Osteocyte (in vitro differentiated cells): ENCODE measurements at places on chromosomes 7 and 10.

DNA sequence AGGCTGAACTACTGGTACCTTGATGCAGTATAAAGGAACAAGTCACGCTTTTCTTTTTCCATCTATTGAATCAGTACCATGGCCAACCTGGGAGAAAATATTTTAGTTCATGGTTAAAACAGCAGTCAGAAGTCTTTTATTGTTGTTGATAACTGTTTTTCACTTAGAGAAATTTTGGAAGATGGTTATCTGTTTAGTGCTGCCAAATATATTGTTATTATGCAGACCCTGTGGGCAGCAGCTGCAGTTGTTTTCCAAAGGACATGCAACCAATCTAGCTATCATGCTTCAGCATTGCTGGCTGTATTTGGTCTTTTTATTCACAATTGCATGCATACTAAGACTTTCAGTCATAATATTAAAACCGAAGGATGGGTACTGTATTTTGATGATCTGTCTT, 169.5 kb downstream of the BBS9 start:
- no peak for DNase-seq

DNA sequence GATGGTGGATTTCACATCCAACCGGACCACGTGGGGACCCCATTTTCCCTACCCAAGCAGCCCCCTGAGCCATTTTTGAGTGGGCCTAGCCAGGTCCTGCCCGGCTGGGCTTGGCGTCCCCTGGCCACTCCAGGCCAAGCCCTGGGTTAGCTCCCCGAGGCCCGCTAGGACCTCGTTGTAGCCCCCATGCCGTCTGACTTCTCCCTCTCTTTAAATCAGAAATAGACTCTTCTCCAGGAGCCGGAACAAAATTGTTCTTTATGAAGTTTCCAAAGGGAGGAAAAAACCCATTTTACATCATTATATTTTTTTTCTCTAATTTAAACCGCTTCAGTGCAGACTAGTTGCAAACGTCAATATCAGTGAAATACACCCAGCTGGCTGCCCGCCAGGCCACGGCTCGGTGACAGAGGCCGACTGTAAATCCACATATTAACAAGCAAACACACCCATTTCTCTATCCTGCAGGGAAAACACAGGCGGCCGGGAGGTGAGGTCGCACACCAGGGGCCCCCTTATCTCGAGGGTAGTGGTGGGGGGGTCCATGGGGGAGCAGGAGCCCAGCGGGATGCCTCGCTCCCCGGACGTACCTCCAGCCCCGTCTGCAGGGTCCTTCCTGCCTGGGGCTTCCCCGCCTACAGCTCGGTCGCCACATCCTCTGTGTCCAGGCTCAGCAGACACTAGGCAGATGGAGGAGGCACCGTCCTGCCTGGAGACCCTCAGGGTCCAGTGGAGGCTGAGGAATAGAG, 72.7 kb downstream of the ELFN1 start:
- no peak for DNase-seq

- DNase-seq, result no peak
Observed at GRCh38 chr7:26513948-26514347, 222.3 kb downstream of the SNX10 start.

- no peak for DNase-seq
Observed at GRCh38 chr10:93566435-93567276, at the start of gene FFAR4. FFAR4 (plus strand) TSS chr10:93566665; CDS start chr10:93566721, 56 bp downstream.

DNA sequence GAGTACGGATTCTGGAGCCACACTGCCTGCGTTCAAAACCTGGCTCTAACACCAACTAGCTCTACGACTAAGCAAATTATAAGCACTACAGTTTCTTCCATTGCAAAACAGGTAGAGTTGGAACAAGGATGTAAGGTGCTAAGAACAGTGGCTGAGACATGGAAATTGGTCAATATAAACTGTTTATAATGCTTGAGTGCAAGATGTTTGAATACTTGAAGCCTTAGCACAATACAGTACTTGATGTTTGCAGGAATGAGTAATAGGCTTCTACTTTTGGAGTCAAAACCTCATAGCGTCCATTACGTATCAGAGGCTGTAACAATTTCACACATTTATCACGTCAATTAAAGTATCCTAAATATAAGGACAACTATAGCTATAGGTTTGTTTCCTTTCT, 6.9 kb downstream of the NT5C2 start:
- DNase-seq, result no peak

GRCh38 chr10:126504761-126505112, 116.5 kb upstream of the ADAM12 start:
- DNase-seq, result no peak

DNA sequence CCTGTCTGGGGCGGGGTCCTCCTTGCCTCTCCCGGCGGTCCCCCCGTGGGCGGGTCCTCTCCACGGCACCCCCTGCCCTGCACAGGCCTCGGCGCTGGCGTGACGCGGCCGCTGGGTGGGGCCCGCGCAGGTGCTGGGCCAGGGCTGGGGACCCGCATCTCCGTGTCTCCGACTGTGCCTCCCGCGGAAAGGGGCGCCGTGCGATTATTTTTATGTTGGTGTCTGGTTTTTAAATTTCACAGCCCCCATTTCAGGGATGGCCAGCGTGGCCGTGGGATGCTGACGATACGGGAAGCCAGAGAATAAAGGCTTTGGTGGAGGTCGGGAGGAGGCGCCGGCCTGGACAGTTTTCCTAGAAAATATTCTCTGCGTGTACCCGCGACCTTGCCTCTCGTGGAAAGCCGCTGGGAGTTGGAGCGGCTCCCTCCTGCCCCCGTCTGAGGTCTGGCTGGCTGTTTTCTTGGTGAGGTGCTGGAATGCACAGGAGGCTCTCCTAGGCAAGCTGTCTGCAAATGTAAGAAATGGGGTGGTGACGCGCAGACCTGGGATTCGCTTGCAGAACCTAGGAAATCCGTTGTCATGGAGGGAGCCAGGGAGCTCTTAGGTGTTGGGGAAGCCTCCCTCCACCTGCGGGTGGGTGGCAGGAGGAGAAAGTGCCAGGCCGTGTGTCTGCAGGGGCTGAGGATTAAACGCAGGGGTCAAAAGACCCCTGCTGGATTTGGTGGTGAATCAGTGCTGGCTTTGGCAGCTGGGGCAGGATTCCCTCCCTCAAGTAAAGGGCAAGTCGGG, 28.7 kb upstream of the JAKMIP3 start:
- DNase-seq, result no peak

- no peak for DNase-seq
Observed at GRCh38 chr10:72087392-72087968, 871 bp downstream of the SPOCK2 start.

- no peak for DNase-seq
Observed at GRCh38 chr7:68929781-68930261, 668.5 kb upstream of the AUTS2 start.

GRCh38 chr10:70799124-70799523, 13.9 kb upstream of the TBATA start:
- no peak for DNase-seq

GRCh38 chr10:132314336-132314735, 6.6 kb upstream of the STK32C start:
- DNase-seq, result no peak

GRCh38 chr7:5294169-5294987, 11.6 kb downstream of the SLC29A4 start:
- no peak for DNase-seq

- DNase-seq, result no peak
Observed at GRCh38 chr10:129627442-129627841, 160.4 kb downstream of the MGMT start.

GRCh38 chr10:11162828-11163599, 145.3 kb downstream of the CELF2 start:
- peak; percentile 21 for DNase-seq

- DNase-seq, result no peak
Observed at GRCh38 chr10:489330-489729, 200.1 kb downstream of the DIP2C start.

DNA sequence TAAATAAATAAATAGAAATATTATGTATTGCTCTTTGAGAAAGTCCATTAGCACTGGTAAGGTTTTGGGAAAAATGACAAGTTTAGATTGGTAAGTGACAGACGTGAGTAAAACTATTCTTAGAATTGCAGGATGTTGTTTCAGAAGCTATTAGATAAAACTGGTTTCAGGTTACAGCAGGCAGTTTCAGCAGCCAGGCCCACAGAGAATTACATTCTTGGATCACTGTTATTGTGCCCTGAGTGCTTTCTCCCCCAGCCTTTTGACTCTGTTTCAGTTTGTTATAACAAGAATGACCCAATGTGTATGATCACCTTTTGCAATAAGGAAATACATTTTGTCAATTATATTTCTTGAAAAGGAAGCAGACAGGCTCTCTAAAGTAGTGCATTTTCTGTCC, 86.5 kb downstream of the DKK1 start:
- no peak for DNase-seq

DNA sequence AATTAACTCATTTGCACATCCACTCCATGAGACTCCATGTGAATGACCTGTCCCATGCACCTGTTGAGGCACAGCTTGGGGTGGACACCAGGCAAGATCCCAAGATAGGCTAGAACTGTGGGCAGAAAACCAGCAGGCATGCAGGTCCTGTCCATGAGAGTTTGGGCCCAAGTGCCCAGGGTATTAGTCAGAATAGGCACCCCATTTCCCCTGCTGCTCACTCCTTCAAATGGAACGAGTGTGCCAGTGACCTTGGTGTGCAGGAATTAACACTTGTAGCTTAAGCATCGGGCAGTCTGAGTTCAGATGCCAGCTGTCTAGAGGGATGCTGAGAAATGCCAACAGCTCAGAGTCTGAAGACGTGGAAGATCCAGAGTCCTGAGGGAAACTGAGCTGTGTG, 254.1 kb upstream of the GLI3 start:
- DNase-seq, result no peak

- DNase-seq, result no peak
Observed at GRCh38 chr7:17159500-17160037, 138.9 kb upstream of the AHR start.

GRCh38 chr7:151631953-151632749, 112.5 kb upstream of the RHEB start:
- peak; percentile 90 for DNase-seq

DNA sequence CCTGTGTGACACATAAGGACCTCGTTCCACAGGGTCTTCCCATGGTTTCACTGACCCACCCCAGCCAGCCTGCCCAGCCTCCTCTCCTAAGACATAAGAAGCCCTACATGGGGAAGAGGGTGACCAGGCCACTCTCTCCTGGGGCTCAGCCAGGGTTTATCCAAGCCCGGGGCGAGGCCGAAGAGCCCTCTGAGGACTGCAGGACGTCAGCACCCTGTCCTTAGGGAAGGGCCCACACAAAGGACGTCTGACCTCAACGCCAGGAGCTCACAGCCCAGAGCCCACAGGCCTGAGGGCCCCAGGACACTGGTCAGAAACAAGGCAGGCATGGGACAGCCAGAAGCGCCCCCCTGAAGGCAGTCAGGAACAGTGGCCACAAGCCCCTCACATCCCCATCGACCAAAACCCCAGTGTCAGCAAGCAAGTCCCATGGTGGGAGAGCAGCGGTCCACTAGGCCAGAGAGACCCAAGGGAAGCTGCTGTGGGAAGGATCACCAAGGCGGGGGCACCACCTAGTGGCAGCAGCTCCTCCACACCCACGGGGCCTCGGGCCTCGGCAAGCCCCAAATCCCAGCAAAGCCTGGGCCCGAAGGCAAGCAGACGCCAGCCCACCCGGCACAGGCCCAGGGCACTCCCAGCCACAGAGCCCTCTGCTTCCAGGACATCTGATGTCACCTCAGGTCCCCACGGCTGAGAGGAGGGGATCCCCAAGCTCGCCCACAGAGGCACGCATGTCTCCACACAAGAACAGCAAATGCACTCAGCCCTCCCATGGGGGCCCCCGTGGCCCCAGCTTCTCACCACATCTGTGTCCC, 23.4 kb downstream of the MAD1L1 start:
- peak; percentile 93 for DNase-seq

DNA sequence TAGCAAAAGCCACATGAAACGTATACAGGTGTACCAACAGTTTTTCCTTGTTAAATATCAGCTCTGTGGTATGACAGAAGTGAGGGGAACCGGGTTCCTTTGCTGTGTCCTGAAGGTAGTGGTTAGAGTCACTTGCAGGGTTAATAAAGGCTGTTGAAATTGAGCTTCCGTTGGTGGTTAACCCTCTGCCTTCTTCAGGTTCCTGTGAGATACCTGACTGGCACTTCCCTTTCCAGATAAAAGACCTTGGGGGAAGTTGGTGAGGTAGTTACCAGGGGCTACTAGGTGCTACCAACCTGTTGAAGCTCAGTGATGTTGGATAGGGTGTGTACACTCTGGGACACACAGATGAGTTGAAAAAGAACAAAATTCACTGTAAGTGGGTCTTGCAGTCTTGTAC, 384.1 kb downstream of the GATA3 start:
- DNase-seq, result no peak

- no peak for DNase-seq
Observed at GRCh38 chr10:61157182-61157581, 213.2 kb upstream of the RHOBTB1 start.

DNA sequence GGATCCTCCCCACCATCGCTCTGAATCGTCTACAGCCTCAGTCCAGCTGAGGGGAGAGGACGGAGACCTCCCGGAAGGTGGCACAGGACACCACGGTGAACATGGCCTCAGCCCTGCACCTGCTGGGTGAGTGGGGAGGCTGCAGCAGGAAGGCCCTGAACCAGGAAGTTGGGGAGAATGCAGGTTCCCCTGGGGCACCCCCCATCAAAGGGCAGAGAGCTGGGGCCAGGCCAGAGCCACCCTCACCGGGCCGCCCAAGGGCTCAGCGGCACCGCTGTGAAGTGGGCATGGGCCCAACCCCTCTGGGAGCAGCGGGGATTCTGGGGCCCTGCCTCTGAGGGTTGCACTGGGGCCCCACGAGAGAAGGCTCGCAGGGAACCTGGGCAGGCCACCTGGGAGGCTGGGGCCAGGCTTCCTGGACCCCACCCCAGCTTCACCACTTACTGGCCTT, 98.7 kb downstream of the MICALL2 start:
- no peak for DNase-seq

DNA sequence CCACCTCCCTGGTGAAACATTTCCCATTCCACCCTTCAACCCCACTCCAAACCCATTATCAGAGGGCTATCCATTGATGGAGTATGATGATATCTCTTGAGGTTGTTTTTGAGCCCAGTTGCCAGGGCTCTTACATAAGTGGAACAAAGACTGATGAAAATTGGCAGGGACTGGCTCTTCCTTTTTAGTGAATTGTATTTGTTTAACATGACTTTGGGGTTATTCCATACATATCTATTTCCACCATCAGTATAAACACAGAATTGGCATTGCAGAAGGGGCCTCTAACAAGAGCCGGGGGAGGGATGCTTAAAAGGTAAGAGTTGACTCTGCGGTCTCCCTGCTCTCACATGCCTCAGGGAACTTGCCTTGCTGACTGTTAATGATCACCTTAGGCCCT, 28.9 kb downstream of the FZD1 start:
- no peak for DNase-seq

GRCh38 chr10:97584060-97584797, at the start of gene HOGA1:
HOGA1 (plus strand) TSS chr10:97584389; CDS start chr10:97584704, 315 bp downstream.
- no peak for DNase-seq

DNA sequence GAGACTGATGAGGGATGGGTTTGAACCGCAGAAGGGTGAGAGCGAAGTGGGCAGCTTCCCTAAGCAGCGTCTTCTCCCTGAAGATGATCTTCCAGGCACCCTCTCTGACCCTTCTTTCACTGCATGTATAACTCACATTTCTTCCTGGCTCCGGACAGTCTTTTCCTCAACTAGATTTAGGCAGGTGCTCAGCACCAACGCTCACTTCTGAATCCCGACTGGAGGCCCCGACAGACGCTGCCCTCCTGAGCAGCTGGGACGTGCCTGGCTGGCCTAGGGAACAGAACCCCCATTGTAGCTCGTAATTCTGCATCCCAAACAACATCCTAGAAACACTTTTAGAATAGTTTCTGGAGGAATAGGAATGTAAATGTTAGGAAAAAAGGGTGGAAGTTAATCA, 206.6 kb downstream of the DIP2C start:
- DNase-seq, result peak; percentile 46
